Central memory CD4-positive, alpha-beta T cell (primary cell): ENCODE measurements at places on chromosomes 16 and 17.

GRCh38 chr16:59252317-59252716 lies 518.2 kb upstream of the GOT2 start:
- no peak for DNase-seq

GRCh38 chr16:65663774-65664173 lies 541.9 kb upstream of the CDH11 start:
- DNase-seq: no peak

DNA sequence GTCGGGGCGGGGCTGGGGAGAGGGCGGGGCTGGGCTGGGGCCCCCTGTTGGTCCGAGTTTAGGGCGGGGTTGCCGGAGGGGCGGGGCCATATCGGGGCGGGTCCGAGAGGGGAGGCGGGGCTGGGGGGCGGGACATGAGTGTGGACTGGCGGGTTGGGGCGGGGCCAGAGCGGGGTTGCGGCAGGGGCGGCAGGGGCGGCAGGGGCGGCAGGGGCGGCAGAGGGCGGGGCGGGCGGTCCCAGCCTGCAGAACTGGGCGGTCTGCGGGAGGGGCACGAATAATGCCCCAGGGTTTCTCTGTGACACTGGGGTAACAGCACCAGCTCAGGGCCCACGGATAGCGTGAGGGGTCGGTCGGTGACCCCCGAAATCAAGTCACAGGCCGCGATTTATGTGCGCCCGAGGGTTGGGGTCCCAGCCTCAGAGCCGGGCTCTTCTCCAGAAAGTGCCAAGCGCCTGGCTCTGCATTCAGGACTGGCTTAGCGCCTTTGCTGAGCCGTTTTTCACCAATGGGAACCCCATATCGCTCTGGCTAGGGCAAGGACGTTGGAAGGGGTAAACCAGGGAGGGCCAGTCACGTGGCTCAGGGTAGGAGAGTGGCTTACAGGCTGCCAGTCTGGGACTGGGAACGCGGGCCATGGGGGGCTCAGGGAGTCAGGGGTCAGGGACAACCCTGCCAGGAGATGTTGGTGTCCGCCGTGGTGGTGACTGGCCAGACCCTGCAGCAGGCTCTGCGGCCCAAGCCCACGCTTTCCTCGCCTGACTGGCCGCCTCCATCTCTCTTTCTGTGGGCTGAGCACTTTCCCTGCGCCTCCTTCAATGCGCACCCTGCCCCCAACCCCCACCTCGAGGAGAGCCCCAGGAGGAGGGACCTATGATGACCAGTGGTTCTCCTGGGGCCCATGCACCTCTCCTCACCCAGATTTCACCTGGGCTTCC lies 1.2 kb upstream of the METTL26 start:
- no peak for DNase-seq

- DNase-seq: no peak
These were observed 176.0 kb downstream of the WWOX start for GRCh38 chr16:78275420-78275819.

GRCh38 chr16:22810226-22810625 lies 3.7 kb upstream of the HS3ST2 start:
- no peak for DNase-seq
